ENCODE measurements at places on chromosomes 4 and X. TPM values are rescaled to one million over a fixed set of nuclear protein-coding genes. Genes with fewer than 3 reads are reported as not detected.

ZCCHC12 gene
- under 0.01 TPM for total RNA-seq

DNA sequence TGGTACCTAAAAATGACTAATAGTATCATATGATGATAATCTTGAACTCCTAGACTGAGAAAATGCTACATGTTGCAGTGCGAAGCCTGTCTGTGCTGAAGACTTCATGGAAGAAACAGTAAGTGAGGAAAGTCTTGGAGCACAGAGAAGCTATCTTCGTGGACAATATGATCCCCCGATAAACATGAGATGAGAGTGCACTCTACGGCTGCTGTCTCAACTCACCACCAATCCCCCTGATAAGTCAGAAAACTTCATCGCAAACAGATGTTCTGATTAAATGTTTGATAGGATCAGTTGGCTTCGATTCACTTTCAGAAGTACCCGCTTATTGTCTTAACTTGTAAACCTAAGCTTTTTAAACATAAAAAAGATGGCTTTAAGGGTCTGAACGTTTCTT lies 130.2 kb downstream of the ELOVL6 start:
- no peaks in the 10 kb centered on the region for H3K27me3 ChIP-seq
- H3K4me3 ChIP-seq = no peak overlapping the region

- DNase-seq = no peak
- peaks cover 2% of the 10 kb centered on the region for H3K4me1 ChIP-seq
- no peaks in the 10 kb centered on the region for H3K36me3 ChIP-seq
- no peaks in the 10 kb centered on the region for H3K27me3 ChIP-seq
- H3K27ac ChIP-seq = no peak overlapping the region
- H3K4me3 ChIP-seq = no peak overlapping the region
Observed at GRCh38 chr4:3043282-3044020, 30.9 kb downstream of the HTT-AS start.

DNA sequence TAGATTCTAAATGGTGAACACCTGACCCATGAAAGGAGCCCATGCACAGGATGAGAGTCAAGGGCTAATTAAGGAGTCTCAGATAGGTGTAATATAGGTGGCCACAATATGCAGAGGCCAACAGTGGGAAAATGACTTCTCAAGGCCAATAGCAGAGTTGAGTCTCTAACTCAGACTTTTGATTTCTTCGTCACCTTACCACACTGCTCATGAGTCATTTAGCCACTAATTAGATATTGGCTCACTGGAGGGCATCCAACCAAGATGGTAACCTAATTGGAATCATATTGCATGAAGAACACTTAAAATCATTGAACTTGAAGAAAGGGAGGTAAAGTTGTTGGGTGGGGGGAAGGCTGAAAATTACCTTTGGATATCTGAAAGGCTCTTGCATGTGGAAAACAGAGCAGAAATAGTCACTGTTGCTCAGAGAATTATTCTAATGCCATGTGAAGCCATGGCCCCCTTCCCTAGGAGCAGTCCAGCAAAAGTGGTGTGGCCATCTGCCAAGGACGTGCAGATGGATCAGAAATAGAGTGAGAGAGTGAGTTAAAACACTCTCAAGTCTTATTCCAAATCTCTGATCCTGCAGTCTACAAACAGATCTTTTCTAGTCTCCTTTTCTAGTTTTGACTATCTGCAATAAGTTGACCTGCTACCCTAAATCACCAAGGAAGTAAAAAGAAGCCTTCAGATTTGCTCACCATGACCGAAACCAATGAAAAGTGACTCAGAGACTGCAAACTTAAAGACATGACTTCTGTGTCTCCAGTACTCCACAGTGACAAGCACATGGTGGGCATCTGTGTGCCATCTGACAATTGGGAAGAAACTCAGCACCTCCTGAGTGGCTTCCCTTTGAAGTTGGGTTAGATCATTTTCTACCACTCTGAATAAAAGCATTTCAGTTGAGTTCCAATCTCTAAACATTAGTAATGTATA lies 93.9 kb upstream of the C1QTNF7 start:
- no peak overlapping the region for H3K27ac ChIP-seq
- no peaks in the 10 kb centered on the region for H3K36me3 ChIP-seq
- H3K4me1 ChIP-seq = peaks cover 16% of the 10 kb centered on the region
- no peak overlapping the region for H3K4me3 ChIP-seq
- no peaks in the 10 kb centered on the region for H3K27me3 ChIP-seq

DNA sequence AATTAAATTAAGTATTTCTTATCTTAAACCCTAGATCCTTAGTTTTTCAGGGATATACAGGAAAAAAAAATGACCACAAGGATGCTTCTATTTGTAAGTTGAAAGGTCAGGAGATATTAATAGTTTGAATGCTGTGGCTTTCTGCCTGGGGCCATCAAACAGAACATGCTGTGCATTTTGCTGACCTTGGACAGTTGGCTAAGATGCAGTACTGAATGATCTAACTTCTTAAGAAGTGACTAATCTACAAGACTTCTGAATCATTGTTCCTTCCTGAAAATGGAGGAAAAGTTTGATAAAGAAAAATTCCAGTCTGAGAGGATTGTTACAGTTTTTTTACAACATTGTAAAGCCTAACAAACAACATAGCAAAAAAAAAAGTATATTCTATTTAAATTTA lies 237.8 kb upstream of the JADE1 start:
- peak; percentile 96 for DNase-seq
- H3K4me3 ChIP-seq = no peak overlapping the region
- no peaks in the 10 kb centered on the region for H3K36me3 ChIP-seq
- H3K27me3 ChIP-seq = no peaks in the 10 kb centered on the region
- peaks cover 40% of the 10 kb centered on the region for H3K4me1 ChIP-seq
